Stimulated activated CD8-positive, alpha-beta memory T cell treated with anti-CD3 and anti-CD28 coated beads, Interleukin-7, amount 100 ng/mL, for 48 hours (primary cell): ENCODE measurements at places on chromosomes 3 and 15.

DNA sequence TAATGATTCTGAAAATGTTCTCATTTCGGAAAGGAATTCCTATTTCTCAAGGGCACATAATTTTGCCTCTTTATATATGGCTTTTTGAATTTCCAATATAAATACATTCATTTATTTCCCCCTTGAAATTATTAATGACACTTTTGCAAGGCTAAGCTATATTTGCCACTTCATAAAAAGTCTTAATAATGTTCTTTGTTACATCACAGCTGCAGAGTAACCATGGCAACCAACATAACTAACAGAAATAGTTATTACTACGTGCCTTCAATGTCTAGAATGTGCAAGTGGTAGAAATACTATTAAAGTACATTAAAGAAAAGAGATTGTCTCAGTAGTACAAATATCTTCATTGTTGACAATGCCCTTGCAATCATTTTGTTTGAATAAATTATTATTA, 471.8 kb downstream of the C3orf38 start:
- no peak for DNase-seq

GRCh38 chr3:155130001-155130400, 49.9 kb downstream of the MME start:
- no peak for DNase-seq

DNA sequence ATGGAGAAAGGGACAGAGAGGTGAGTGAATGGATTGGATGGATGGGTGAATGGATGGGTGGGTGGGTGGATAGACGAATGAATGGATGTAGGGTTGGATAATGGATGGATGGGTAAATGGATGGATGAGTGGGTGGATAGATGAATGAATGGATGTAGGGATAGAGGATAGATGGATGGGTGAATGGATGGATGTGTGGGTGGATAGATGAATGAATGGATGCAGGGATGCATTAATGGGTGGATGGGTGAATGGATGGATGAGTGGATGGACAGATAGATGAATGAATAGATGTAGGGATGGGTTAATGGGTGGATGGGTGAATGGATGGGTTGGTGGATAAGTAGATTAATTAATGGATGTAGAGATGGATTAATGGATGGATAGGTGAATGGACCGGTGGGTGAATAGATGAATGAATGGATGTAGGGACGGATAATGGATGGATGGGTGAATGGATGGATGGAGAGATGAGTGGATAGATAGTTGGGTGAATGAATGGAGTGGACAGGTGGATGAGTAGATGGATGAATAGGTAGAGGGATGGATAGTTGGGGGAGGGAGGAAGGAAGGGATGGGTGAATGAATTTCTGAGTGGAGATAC, 28.6 kb downstream of the CACNA2D3 start:
- DNase-seq: no peak

- DNase-seq: no peak
These were observed 41.5 kb downstream of the IDH2 start for GRCh38 chr15:90060797-90061196.

GRCh38 chr15:59531066-59531675, 80.4 kb upstream of the GCNT3 start:
- no peak for DNase-seq

DNA sequence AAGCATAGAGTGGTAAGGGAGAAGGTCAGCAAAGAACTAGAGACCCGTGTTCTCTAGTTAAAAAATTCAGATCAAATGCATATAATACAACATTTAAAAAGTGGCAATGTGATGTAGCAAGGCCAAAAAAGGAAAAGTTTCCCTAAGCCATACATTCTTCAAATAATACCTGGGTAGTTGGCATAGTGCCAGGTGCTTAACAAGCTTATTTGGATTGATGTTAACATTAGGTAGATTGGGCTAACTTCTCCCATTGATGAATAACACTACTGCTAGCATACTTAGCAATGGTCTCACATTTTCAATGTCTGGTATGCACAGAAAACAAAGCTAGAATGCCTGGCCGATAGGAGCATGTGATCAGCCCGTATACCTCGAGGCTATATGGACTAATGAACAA, 283.6 kb upstream of the RARB start:
- no peak for DNase-seq

DNA sequence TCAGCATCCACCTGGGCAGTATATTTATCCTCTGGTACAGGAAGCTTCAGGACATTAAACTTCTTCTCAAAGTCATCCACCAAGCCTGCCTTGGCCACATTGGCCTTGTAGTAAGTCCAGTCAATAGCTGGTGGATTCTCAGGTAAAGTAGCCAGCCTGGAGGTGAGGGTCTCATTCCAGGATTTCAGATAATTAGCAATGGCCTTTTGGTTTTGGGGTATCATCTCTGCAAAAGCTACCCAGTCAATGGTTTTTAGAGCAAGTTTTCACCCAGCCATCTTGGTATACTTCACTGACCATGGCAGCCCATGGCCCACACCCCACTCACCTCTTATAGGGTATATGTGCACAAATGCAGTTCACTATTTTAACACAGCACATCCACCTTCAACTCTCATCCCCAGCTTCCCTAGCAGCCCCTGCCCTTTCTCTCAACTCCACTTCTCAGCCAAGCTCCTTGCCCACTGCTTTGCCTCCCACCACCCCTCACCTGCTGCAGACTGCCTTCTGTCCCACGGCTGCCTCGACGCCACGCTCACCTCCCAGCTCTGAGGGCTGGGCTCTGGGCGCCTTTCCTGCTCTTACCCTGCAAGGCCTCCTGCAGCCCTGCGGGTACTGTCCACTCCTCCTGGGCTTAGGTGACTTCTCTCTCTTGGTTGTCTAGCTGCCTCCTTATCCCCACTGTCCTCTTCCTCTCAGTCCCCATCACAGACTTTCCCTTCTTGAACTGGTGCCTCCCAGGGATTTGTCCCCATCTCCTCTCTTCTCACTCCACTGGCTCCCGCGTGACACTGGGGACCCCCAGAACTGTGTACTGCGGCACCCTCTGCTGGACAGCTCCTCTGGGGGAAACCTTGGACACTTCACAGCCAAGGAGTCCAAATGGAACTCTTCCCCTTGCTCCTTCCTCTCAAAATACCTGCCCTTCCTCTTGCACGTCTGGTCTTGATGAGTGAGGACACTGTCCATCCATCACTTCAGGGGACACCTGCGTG, 1.7 kb upstream of the TGM5 start:
- no peak for DNase-seq

GRCh38 chr3:143315766-143316165, 196.2 kb downstream of the CHST2 start:
- no peak for DNase-seq

DNA sequence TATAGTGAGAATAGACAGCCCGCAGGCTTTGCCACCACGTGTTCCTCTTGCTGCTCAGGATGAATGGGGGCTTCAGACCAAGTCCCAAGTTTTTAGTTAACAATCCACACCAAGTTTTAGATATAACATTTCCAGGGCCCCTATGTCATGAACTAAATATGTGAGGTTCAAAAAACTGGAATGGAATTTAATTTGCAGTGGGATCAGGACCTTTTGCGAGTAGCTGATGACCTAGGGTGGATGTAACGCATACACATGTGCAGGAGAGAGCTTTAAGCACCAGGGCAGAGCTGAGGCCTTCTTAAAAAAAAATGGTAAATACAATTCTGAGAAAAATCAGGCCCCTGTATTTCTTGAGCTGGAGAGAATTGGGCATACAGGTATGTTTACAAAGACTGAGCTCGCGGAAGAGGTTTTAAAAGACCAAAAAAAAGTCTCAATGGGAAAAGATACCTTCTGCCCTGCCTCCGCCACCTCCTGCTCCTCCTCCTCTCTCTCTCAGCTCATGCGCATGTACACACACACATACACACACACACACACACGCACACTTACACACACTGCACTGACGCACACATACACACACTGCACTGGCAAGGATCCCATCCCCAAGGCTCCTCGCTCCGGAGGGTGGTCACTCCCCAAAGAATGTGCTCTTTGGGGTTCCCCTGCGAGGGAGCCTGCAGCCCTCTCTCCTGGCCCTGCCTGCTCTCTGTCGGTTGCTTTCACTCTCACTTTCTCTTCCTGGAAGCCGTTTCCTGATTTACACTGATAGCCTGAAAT, 48.2 kb upstream of the IGF1R start:
- DNase-seq: peak; percentile 1

GRCh38 chr15:60382773-60383674, 14.8 kb downstream of the ANXA2 start:
- no peak for DNase-seq
